Activated CD4-positive, alpha-beta T cell treated with anti-CD3 and anti-CD28 coated beads for 4 hours (primary cell): ENCODE measurements at places on chromosomes 5 and 9.
A peak's percentile ranks its signal among the peaks of the same experiment; 100 is the strongest.

DNA sequence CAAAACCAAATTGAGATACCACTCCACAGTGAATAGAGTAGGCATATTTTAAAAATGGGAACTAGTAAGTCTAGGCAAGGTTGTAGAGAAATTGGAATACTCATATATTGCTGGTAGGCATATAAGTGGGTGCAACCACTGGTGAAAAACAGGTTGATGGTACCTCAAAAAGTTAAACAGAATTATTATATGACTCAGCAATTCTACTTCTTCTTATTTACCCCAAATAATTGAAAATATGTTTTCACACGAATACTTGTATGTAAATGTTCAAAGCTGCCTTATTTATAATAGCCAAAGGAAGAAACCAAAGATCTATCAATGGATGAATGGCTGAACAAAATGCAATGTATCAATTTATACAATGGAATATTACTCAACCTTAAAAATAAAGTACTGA is 79.1 kb downstream of the CDH9 start:
- no peak for DNase-seq

DNA sequence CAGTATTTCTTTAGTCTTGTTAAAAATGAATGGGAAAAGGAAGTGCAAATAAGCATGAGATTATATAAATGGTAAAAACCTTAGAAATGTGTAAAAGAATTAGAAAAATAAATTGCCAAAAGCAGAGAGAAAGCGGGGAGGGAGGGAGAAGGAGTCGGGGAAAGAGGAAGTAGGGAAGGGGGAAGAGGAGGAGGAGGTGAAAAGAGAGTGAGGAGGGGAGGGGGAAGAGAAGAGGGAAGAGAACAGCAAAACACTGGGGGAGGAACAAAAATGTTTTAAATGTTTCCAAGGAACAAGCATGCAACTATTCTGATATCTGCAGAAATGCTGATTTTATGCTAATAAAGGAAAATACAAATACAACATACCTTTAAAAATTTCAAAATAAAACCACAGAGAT is 317.5 kb downstream of the PIK3R1 start:
- DNase-seq, result no peak

DNA sequence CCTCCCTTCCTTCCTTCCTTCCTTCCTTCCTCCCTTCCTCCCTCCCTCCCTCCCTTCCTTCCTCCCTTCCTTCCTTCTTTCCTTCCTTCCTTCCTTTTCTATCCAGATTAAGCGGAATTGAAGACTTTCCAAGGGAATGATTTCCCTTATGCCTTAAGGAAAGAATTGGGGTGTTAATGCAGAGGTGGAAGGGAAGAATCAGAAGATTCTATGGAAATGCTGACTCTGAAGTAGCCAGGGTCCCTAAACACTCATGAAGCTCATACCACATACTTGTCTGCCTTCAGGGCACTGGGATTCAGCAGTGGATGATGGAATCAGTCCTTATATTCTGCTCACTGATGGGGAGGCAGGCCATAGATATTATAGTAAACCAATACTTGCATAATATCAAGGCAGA is 48.2 kb downstream of the TNC start:
- no peak for DNase-seq

DNA sequence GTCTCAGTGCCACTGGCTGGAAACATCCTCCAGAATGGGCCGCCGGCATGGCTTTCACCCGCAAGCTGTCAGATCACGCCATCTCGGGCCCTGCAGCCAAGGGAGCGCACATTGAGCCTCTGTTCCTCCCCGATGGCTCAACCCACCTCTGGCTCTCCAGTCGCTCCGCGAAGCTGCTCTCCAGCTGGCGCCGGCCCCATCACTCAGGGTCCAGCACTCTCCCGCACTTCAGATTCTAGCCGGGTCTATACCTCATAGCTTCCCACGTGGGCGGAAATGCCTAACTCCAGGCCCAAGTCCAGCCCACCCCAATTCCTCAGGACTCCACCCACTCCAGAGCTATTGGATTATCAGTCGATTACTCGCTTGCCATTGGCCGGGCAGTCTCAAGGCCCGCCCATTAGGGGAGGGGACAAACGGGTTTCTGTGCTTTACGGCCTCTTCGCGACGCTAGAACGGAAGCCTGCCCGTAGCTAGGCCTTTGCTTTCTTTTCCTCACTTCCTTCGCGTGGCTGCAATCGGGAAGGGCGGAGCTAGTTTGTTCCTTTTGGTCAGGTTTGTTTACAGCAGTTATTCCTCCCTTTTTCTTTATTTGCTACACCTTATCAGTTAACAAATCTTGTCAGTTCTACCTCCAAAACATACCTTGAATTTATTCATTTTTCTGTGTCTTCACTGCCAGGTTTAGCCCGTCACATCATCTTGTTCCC is at the start of gene NOL6:
Gene NOL6, minus strand, starts transcription at position 282 of the 710 bp plus-strand sequence. Its CDS starts 82 bp downstream, at position 200.
- peak; percentile 96 for DNase-seq

- DNase-seq, result no peak
These were observed 240.9 kb downstream of the SYK start for GRCh38 chr9:91042541-91042940.

- DNase-seq, result no peak
These were observed 555.8 kb upstream of the CDH9 start for GRCh38 chr5:27594141-27594540.

DNA sequence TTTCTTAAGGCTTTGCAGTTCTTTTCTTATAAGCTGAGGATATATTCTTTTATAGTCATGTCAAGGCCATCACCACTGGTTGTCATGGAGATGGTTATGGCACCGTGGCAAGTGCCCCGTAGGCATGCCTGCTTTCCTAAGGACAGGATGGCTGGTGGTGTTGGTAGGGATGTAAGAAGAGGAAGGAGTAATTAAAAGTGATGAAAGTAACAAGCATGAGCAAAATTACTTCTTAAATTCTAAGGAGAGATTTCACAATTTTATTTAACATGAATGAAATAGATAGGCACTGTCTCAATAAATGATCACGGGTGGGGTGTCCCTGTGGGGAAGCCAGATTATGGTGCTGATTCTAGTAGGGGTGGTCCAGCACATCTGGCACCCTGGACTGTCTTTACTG is 290.2 kb upstream of the KLF4 start:
- DNase-seq, result no peak

DNA sequence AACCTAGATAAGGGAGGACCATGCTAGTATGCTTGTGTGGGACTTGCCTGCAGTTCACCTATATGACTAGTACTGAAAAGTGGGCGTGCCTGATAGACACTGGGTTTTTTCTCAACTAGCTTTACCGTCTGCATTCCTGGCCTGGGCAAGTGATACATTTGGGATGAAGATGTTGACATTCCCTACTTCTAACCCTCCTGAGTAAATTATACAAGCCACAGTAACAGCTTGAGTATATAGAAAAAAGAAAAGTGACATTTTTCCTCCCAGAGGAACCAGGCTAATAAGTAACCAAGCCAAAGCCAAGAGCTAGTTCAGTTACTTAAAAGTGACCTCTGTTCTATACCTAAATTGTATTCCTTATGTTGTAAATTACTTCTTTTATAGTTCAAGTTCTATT is 153.8 kb upstream of the CYLC2 start:
- DNase-seq, result no peak

DNA sequence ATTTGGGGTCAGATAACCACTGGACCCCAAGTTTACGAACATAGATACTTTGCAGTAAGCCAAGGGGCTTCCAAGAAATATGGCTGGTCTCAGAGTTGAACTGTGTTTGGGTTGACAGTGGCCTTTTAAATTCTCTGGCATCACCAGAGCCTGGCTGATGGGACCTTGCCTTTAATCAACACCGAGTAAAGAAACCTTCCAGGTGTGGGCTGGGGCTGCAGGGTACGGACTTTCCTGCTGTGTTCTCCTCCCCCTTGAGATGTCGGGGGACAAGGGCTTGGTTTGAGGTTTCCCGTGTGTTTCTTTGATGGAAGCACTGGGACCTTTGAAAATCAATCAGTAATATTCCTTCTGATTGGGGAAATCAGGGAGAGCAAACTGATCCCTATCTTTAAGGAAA is 140.1 kb downstream of the MTX3 start:
- DNase-seq, result no peak

- DNase-seq, result no peak
These were observed 87.1 kb upstream of the FBXW11 start for GRCh38 chr5:172093559-172093958.

DNA sequence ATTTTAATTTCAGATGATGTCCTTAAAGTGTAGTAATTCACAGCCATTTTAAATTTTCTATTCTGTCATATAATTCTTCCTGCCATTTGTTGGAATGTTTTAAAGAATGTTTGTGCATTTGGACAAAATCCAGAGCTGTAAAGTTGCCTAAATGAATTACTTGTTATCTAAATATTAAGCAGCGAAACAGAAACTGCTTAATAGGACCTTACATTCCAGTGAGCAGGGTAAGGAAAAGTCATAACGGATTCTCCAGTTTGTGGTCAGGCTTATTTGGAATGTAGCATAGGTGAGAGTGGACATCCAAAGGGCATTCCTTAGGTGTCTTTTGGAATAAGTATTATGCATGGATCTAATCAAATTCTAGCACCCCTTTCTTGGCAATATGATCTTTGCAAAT is 410.4 kb upstream of the PTPRD start:
- DNase-seq, result no peak
